ENCODE measurements at places on chromosomes 13 and 19.

DNA sequence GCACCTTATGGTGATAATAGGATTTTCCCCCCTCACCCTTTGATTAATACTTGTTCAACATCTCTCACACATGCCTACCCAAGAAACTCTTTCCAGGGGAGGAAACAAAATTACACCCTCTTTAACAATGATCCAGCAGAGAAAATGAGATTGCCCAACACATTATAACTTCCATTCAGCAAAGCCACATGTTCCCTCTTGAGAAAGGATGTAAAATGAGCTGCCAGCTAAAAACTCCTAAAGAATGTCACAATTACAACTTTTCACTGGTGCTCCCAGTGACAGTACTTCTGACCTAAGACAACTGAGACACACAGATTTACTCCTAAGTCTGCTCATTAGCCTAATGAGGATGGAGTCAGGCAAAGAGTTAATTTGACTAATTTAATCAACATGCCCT is 621.4 kb downstream of the DIAPH3 start:
- DNase-seq: no peak

DNA sequence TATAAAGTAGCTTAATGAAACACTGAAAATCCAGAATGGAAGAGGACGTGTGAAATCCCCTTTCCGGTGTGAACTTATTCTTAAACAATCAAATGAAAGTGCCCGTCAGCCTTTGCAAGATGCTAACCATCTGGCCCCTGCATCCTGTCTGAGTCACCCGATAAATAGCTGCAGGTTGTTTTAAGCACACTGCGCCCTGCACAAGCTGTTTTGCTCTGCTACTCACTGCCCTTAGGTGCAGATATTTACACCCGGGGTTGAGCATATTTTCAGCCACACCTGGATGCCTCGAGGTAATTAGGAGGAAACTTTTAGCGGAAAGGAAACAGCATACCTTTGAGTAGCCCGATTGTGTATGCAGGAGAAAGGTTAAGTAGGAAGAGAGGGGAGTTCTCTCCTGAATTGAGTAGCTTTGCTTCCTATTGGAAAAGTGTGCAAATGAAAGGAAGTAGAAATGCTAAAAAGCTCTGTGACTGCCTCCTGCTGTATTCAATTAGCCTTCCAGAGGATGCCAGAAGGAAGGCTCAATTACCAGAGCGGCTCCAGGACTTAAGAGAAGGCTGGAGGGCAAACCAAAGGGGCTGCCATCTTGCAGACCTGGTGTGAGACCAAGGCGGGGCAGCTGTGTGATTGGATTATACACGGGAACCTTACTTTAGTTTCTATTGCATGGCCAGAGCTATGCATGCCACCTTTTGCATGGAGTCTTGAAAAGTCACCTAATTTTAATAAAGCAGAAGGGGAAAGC is 42.5 kb downstream of the IRS2 start:
- no peak for DNase-seq

DNA sequence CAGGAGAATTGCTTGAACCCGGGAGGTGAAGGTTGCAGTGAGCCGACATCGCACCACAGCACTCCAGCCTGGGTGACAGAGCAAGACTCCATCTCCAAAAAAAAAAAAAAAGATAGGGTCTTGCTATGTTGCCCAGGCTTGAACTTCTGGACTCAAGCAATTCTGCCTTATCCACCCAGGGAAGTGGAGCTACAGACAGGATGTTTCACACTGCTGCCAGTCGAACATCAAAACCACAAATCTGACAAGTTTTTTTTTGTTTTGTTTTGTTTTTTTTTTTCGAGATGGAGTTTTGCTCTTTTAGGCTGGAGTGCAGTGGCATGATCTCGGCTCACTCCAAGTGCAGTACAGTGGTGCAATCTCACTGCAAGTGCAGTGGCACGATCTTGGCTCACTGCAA is 10.8 kb downstream of the XPO4 start:
- DNase-seq: no peak

- no peak for DNase-seq
Observed at GRCh38 chr19:42552086-42553065, 24.1 kb upstream of the CEACAM1 start.

GRCh38 chr19:39379865-39380396 is 11.0 kb downstream of the PAF1 start:
- DNase-seq: no peak

- no peak for DNase-seq
Observed at GRCh38 chr13:44967704-44968433, 21.4 kb downstream of the NUFIP1 start.

- no peak for DNase-seq
Observed at GRCh38 chr13:74449811-74450524, 315.8 kb upstream of the KLF12 start.

- DNase-seq: no peak
Observed at GRCh38 chr19:11373166-11373884, 1.1 kb upstream of the SWSAP1 start.

DNA sequence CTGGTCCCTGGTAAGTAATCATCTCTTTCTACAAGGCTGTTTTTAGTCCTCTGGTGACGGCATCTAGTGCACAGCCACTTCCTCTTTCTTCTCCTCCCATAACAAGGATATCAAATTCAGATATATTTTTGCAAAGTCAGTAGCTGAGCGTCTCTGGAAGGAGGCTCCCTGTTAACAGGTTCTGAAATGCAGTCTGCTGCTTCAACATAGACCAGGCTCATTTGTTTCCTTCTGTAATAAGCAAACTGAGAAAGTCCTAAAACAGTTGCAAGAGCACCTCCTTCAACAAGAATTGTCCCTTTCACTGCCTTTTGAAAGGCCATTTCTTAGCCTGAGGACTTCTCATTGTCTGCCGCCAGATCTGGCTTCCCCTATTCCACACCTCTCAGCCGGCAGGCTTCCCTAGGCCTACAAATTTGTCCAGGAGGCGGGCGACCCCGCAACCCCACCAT is 7.4 kb upstream of the ZSCAN5A start:
- DNase-seq: no peak

GRCh38 chr19:30692879-30693503 is 320.8 kb downstream of the ZNF536 start:
- no peak for DNase-seq

DNA sequence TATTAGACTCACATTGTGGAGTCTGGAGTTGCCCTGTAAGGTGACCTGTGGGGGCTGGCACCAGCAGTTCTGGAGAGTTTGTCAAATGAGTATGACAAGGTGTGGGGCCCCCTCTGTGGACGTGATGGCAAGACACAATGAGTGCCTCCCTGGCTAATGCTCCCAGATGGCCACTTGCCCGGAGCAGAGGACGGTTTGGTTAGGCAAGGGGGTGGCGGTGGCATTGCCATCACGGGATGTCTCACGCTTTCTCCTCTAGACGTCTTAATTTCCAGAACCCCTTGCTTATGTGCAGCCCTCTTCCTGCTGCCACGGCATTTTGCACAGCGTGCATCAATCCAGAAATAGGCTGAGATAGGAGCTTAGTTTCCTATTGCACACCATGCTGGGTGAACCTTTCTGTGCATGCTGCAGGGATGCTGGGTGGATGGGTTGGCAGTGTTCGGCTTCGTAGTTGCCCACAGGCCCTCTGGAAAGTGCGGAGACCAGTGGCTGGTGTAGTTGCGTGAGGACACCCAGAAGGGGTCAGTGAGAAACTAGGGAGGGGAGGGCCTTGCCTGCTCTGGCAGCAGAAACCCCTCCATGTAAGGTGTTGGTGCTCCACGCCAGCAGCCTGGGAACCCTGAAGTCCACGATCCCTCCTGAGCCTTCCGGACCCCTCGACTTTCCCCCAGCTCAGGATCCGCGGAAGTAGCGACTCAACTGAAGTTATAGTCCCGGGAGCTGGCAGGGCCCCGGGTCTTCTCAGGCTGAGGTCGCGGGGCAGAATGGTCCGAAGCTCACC is 18.1 kb upstream of the LRP3 start:
- no peak for DNase-seq

DNA sequence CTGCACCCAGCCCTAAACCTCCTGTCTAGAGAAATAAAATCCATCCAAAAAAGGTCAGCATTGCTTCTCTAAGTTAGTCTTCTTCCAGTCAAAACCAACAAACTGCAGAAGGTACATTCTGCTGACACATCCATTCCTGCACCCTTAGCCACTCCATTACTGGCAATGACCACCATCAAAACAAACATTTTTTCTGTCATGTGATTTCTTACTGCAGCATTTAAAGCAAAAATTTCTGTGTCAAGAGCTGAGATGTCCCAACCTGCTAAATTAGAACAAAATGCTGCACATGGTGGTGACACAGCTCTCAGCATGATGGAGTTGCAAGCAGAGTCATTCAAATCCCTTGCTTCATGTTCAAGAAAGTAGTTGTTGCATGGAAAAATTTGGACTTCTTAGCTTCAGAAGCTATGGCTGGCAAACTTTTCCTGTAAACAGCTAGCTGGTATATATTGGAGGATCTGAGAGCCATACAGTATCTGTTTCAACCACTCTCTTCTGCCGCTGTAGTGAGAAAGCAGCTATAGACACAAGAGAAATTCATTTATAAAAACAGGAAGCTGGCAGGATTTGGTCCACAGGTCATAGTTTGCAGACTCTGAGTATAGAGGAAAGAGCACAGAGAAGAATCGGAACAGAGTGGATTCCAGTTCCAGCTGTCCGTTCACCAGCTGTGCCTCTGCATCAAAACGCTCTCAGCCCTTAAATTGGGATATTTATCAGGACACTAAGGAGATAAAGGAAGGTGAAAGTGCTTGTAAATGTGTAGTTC is 17.4 kb downstream of the RUBCNL start:
- DNase-seq: no peak

DNA sequence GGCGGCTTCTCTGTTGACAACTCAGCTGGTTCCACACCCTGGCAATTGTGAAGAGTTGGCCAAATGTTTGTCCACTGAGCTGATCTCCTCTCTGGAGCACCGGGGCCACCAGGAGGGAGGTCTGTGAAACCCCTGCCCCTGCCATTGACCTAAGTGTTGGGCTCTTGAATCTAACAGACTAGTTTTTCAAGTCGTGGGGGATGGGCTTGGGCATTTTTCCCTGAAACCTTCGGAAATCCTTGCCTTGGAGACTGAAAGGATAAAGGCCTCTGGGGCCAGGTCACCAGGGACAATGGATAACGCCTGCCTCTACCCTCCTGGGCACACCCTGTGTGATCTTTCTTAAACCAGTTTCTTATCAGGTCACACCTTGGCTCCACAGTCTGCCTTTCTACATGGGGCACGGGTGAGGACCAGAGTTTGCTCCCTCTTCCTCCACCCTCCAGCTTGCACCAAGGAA is 881 bp downstream of the GEMIN7 start:
- DNase-seq: no peak

DNA sequence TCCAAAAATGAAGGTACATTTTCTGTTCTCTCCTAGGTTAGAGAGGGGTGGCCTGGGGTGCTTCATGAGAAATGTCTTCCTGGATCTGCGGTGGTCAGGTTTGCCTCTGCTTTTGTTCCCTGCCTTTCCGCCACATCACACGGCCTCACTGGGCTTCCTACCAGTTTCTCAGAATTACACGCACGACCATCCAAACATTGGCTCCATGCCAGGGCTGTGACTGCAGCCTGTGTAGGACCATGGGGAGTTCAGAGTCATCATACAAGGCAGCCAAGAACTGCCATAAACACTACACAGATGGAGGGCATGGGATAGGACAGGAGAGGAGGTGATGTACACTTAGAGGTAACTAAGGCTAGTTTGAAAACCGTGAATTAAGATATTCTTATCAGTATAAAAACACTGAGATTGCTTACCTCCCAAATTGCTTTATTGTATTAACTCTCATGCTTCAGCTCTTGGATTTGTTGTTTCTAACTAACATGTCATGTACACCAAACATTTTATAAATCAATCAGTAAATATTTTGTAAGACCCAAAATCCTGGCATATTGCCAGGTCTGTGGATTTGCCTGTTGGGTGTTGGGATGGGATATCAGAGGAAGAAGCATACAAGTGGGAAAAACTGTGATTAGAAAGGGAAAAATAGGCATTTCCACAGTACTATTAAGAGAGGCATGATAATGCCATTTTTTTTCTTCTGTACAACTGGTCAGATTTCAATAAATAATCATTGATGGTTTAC is 45.2 kb downstream of the CDADC1 start:
- DNase-seq: no peak

GRCh38 chr19:49559928-49560327 is 20.4 kb downstream of the NOSIP start:
- no peak for DNase-seq

DNA sequence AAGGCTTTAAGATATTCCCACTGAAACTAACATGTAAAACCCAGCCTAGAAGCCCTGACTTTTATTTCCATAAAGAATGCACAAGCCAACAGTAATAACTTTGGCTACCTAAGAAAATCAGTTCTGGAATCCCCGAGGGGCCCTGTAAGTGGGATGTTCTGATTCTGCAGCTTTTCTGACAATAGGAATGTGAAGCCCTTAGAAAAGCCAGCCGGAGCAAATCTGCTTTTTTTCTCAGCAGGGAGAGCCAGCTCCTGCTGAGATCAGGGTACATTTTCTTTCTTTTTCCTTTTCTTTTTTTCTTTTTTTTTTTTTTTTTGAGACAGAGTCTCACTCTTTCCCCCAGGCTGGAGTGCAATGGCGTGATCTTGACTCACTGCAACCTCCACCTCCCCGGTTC is 8.0 kb upstream of the GARRE1 start:
- DNase-seq: no peak

DNA sequence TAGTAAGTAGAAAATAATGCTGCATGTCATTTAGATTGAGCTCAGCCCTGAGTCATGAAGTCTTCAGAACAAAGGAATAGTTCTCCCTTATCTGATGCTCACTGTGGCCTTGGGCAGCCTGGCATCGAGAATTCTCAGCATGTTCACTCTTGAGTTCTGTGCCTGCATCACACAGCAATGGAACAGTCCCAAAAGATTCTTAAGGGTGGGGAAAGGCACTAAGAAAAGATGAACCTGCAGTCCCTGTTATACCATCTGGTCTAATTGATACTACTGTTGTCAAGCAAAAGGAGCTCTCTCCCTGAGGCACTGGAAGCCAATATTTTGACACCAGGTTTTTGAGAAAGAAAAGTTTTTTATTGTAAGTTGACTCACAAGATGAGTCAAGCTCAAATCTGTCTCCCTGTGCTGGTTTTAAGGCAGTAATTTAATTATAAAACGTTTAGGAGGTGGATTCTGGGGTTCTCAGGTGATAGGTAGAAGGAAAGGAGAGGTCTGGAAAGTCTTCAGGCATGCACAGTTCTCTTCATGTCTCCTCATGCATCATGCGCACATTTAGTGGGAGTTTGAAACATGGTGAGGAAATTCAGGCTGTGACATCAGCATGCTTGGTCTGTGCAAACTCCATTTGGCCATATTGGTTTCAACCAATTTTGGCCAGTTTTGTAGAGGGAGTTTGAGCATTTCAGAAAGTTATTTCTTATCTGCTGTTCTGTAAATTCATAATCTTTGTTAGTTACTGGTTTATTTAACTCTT is 38.1 kb upstream of the ZNF766 start:
- no peak for DNase-seq

All from effector memory CD4-positive, alpha-beta T cell (primary cell).